ENCODE measurements at places on chromosomes 16 and 17.

DNA sequence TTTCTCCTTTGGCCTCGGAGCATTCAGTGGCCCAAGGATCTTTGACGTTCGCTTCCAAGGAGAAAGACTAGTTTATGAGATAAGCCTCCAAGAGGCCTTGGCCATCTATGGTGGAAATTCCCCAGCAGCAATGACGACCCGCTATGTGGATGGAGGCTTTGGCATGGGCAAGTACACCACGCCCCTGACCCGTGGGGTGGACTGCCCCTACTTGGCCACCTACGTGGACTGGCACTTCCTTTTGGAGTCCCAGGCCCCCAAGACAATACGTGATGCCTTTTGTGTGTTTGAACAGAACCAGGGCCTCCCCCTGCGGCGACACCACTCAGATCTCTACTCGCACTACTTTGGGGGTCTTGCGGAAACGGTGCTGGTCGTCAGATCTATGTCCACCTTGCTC is 1.4 kb downstream of the AOC3 start:
- DNase-seq: no peak

DNA sequence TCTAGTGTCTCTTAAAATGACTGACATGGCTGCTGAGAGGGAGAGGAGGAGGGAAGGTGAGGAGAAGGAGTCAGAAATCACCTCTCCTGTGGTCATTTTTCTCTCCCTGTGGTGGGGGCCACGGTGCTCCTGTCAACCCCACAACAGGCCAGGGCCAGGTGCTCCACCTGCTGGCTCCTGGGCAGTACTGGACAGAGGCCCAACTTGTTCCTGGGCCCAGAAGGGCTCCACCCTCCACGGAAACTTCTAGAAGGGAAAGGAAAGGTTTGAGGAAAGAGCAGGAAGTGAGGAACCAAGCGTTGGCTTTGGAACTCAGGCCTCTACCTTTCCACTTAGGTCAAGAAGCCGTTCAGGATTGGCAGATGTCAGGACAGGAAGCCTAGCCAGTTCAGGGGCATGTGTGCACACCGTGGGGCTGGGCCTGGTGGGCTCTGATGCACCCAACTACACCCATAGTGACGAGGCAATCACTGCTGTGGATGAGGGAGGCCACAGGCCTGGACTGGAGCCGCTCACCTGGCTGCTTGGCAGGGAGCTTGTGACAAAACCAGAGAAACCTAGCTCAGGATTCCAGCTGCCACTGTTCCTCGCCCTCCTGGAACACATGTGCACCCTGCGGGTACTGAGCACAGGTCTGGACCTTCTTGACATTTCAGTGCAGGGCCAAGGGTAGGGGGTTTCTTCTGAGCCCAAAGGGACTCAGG is 36.1 kb downstream of the WNT3 start:
- DNase-seq: no peak

DNA sequence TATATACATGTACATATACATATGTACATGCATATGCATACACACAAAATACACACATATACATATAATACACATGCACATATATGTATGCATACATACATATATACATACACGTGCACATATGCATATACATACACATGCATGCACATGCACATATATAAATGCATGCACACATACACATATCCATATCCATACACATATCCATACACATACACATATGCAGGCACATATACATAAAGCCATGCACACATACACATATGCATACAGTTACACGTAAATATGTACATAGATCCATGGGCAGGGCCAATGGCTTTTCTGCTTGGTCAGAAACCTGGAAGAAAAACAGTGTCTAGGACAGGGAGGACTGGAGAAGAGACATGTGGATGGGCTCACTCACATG is 23.9 kb upstream of the USP10 start:
- DNase-seq: no peak

DNA sequence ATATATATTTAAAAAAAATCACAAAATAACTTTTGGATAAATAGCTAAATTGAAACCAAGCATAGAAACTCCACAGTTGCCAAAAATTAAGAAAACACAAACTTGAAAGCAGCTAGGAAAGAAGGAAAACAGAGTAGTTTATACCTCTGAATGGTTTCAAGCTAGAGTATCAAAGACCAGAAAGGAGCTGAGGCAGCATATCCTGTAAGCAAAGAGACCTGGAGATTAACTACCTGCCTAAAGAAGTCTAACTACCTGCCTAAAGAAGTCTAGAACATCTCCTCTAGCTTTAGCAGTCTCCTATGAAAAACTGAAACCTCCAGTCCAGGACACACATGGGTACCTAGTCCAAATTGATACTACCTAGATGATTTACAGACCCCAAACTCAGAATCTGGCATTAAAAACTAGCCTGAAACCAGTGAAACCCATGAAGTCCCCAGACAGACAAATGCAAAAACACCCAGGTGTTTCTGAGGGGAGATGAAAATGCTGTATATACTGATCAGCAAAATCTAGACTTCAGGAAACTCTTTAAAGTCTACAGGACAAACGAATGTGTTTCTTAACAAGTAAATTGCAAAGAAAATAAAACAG is 17.6 kb downstream of the APPBP2 start:
- no peak for DNase-seq

- DNase-seq: no peak
These were observed 60.4 kb downstream of the BAIAP2 start for GRCh38 chr17:81095383-81095762.

- DNase-seq: no peak
These were observed 12.3 kb downstream of the NUPR1 start for GRCh38 chr16:28526201-28527099.

- DNase-seq: no peak
These were observed 27.1 kb downstream of the ARHGAP23 start for GRCh38 chr17:38455288-38455915.

GRCh38 chr16:19165101-19165500 is 2.9 kb upstream of the SYT17 start:
- DNase-seq: no peak
